ENCODE measurements at places on chromosomes 2 and 18. TPM values are rescaled to one million over a fixed set of nuclear protein-coding genes. Genes with fewer than 3 reads are reported as not detected.
A peak's percentile ranks its signal among the peaks of the same experiment; 100 is the strongest.

ABCB11 gene
- polyA plus RNA-seq: 0.12 TPM

NEU2 gene
- polyA plus RNA-seq: not detected

AQP12A gene
- polyA plus RNA-seq: not detected

RNMT gene
- polyA plus RNA-seq: 45.4 TPM

ST8SIA5 gene
- not detected for polyA plus RNA-seq

AQP4 gene
- polyA plus RNA-seq: 0.52 TPM

OLA1 gene
- polyA plus RNA-seq: 180 TPM

CAPG gene
- 80.7 TPM for polyA plus RNA-seq

SPDYA gene
- 2.7 TPM for polyA plus RNA-seq

SH3BP4 gene
- polyA plus RNA-seq: 15.4 TPM

DSG4 gene
- 0.04 TPM for polyA plus RNA-seq

DNA sequence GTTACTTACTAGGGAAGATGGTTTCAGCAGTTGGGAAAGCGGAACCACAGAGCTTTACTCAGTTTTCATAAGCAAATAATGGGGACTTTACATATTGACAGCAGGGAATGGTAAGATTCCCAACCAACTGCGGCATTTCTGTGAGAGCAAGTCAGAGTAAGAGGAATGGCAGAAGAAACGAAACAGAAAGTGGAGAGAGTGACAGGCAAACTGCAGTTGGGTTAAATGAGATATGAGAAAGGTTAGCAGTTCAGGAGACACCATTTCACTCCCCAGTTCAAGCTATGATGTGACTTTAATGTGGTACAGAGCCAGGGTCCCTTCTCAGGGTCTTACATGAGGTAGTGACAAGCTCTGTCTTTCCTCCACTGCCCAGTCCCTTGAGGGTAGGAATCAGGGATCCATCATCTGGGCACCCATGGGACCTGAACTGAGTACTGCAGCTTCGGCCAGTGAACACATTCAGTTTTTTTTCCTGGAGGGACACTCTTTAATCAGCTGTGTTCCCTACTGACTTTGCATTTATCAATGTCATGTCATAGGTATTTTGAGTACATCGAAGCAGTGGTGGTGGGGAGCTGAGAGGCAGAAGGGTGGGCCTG, 33.0 kb upstream of the GREB1 start:
- DNase-seq: no peak

- DNase-seq: no peak
Measured at GRCh38 chr2:72984172-72984671, 66.9 kb downstream of the EMX1 start.

DNA sequence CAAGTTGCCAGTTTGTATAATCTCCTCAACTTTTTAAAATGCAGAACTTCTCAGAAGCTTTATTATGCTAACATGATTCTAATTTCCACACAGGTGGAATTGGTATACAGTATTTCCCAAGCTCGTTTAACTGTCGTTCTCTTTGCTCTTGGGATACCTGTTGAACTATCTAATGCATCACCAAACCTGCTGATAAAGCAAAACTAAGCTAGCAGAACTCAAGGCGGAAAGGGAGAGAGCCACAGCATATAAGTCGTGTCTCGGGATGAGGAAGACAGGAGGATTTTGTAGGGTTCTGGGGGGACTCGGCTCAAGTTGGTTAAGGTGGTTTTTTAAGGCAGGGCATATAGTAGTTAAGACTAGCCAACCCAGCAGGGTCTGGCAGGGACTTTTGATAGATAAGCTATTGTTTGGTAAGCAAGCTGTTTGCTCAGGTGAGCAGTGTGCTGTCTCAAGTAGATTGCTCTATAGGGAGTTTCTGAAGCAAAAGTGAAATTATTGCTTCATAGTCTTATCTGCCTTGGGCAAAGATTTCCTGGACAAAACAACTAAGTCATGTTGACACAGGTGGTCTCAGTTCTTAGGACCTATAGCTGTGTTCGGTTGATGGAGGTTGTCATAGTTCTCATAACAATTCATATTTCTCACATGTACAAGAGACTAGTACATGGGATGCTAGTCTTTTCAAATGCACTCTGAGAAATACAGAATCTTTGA, 28.2 kb upstream of the CHRNA1 start:
- DNase-seq: no peak

DNA sequence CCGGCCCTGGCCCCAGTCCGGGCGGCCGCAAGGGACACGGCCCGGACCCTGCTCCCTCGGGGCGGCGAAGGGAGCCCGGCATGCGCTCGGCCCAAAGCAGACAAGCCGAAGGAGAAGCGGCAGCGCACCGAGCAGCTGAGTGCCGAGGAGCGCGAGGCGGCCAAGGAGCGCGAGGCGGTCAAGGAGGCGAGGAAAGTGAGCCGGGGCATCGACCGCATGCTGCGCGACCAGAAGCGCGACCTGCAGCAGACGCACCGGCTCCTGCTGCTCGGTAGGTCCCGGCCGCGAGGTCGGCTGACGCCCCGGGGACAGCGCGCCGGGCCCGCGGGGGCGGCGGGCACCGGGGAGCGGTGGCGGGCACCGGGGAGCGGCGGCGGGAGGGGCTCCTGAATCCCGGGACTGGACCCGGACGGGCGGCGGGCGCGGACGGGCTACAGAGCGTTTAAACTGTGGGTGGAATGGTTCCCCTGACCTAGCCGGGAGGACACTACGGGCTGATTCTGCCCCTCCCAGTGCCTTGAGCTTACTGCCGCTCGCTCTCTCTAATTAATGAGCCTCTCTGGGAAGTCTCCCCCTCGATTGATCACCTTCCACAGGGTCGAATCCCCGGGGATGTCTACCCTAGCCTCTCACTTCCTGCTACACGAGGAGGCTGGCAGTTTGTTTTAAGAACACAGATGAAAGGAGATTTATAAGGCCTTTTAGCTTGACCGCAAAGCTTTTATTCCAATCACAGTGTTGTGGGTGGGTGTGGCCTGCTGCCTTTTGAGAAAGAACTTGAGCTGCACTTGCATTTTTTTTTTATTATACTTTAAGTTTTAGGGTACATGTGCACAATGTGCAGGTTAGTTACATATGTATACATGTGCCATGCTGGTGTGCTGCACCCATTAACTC, 853 bp downstream of the GNAL start:
- DNase-seq: peak; percentile 24

- DNase-seq: no peak
Measured at GRCh38 chr18:60053747-60054304, 154.0 kb downstream of the PMAIP1 start.

GRCh38 chr2:181677912-181678586, 2.3 kb downstream of the NEUROD1 start:
- peak; percentile 85 for DNase-seq

DNA sequence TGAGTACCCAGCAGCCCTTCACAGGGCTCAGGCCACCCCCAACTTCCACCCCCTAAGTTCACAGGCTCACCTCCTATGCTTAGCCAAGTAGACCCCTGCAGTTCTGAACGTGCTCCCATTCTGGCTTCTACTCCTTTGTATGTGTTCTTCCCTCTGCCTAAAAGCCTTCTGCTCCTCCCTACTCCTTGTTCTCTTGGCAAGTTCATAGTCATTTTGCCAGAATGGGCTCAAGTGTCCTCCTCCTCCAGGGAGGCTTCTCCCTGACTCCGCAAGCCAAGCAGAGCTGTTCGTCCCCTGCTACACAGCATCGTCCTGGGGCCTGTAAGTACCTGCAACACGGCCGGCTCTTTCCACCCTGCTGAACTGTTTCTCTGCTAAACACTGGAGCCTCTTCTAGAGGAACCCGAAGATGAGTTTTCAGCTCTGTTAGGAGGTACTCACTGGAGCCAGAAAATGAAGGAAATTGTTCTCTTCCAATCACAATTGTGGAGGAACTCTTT, 14.6 kb upstream of the CETN1 start:
- no peak for DNase-seq

GRCh38 chr2:141856215-141856919, 274.4 kb downstream of the LRP1B start:
- DNase-seq: no peak

DNA sequence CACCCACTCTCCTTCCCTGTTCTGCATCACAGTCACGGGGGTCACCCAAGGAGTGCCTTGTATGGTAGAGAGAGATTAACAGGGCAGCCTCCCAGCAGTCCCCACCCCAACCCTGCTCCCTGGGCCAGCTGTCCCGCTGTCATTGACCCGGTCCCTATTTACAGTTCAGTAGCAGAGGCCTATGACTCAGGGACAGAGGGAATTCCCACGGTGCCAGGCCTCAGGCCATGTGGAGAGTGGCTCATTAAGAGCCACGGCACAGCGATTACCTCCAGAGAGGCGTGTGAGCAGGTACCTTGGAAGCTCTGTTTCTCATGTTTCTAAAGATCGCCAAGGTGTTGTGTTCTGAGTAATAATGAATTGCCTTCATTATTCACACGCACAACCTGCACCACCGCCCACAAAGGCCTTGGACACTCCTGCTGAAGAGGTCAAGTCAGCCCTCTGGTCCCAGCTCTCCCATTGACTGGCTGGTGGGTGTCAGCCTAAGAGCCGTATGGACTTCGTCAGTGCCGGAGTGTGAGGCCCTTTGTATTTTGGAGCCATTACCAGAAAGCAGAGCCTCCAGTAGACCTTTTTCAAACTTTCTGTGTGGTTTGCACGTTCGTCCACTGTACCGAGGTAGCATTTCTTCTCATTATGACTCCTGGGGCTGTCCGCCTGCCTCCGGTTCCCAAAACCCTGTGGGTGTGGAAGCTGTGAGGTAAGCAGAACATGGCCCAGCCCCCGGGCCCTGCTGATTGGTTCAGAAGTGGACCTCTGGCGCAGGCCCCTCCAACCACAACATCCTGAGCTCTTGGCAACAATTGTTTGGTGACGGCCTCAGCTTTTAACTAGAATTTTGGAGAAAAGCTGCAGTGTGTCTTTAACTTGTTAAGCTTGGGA, 47.0 kb downstream of the SERTAD2 start:
- DNase-seq: peak; percentile 92

- no peak for DNase-seq
Measured at GRCh38 chr2:21924640-21925285, 801.0 kb downstream of the TDRD15 start.

DNA sequence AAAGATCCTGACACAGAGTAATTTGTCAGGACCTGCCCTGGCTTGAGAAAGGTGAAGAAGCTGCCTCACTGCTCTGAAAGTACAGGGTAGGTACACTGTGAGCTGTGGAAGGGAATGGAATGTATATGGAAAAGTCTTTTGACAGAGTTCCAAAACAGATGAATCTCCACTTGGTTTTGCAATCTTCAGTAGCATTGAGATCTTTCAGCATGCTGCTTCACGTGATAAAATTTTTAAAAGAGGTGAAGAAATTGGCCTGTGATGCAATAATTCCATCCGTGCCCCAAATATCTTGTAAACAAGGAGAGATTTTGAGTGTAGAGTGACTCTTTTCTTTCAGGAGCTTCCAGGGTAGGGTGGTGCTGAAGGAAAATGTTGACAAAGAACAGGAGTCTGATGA, 123.1 kb downstream of the OSR1 start:
- no peak for DNase-seq

DNA sequence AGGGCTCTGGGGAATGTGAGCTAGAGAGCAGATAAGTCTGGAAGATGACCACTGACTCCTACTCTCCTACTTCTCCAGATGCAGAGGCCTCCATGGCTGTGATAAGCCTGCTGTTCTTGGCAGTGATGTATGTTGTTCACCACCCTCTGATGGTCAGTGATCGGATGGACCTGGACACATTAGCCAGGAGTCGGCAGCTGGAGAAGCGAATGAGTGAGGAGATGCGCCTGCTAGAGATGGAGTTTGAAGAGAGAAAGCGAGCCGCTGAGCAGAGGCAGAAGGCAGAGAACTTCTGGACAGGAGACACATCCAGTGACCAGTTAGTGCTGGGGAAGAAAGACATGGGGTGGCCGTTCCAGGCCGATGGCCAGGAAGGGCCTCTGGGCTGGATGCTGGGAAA, 1.4 kb downstream of the ITPRIPL1 start:
- DNase-seq: no peak
